Activated naive CD8-positive, alpha-beta T cell treated with anti-CD3 and anti-CD28 coated beads, Interleukin-2, amount 50 U/mL, for 16 hours (primary cell): ENCODE measurements at places on chromosomes 13 and 19.

- DNase-seq: no peak
Observed at GRCh38 chr13:113581871-113582270, 2.7 kb upstream of the TFDP1 start.

DNA sequence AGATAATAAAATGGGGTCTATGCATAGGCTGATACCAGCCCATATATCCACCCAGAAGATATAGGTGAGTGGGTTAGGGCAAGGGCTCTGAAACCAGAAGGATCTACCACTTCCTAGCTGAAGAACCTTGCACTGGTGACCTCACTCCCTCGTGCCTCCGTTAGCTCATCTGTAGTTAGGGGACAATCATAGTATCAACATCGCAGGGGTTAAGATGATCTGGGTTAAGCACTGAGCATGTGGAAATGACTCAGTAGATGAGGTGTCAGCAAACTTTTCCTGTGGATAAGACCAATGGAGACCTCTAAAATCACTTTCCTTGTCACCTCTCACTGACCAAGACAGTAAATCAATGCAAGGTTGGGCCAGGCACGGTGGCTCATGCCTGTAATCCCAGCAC lies 30.5 kb downstream of the TNFSF14 start:
- DNase-seq: no peak

DNA sequence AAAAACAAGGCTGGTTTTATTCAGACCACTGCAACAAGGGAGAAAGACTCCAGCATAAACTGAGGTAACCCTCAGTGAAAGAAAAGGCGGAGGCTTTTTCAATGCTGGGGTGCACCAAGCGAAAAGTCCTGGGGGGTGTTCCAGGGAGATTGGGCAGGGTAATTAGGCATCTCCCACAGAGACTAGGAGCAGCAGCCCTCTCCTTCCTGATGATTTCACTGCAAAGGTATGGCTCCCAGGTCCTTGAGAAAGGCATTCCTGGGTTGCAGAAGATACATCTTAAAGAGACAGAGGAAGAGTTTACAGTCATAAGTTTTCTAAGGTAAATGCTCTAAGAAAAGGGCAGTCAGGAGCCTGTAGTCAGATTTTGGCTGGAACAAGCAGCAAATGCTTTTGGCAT lies 412.0 kb downstream of the FOXO1 start:
- DNase-seq: no peak

DNA sequence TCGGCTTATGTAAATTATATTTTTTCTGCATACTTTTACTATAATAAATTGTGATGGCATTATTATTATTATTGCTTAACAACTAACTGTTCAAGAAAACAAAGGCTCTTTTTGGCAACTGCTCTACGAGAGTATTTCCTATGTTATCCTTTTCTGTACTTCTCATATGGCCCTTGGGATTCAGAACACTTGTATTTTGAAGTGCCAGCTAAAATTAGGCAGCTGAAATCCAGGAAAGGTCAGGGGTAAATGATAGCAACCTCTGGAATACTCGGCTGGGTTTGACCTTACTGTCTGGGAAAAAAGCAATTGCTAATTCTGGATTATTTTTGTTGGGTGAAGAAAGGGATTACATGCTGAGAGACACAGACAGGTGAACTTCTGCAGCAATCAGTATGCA lies 23.9 kb downstream of the EDNRB start:
- DNase-seq: no peak

DNA sequence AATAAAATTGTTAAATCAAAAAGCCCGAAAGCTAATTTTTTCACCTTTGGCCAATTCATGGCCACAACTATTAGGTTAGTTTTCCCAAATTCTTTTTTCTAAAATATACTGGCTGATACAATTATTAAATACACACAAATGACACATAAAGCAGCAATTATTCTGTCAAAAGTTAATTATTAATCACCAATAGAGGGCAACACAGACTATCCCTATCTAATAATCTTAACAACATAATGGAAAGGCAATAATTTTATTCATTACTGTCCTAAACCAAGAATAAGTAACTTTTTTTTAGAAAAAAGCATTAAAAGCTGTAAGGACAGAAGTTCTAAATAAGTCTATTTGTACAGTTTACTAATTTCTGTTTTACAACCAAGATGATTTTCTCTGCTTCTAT lies 51.7 kb downstream of the KATNAL1 start:
- no peak for DNase-seq

- DNase-seq: no peak
Observed at GRCh38 chr13:97319113-97319720, 97.1 kb downstream of the MBNL2 start.

DNA sequence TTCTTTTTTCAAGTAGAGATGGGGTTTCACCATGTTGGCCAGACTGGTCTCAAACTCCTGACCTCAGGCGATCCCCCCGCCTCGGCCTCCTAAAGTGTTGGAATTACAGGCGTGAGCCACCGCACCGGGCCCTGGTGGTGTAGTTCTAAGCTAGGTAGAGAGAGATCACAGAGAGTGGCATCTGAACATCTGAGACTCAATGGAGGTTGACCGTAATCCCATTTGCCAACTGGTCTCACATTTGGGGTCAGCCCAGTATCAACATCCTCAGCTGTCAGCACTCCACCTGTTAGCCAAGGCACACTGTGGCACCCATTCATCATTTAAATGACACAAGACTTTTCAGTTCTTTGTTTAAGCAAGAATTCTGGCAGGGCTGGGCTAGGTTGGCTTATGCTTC lies 8.1 kb downstream of the SELENOW start:
- no peak for DNase-seq

DNA sequence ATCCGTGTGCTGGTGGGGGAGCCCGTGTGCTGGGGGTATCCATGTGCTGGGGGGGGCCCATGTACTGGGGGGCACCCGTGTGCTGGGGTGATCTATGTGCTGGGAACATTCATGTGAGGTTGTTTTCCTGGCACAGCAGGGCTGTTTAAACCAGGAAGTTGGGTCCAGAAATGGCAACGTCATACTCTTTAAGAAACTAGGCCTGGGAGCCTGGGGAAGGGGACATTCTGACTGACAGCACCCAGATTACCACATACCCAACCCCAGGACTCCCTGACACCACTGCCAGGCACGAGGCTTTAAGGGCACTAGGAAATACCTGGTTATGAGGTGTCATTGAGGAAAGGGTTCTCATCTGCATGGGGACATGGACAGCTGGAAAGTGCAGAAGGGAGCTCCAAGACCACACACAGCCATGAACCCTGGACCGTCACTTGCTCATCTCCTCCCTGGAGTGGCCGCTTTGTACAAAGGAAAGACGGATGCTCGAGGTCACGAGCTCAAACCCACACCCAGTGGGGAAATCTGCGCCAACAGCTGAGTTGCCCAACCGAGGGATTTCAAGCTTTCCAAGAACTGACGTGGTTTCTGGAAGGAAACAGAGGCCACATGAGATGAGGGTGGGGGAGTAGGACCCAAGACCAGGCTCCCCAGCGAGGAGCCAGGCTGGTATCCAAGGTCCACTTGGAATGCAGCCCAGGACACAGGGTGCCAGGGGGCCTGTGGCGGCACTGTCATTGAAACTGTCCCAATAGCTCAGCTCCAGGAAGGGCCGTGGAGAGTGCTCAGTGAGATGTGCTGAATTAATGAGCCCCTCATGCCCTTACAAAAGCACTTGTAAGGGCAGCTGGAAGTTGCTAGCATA lies 40.9 kb downstream of the RAB20 start:
- DNase-seq: no peak

GRCh38 chr19:53076984-53077383 lies 26.2 kb downstream of the ZNF160 start:
- no peak for DNase-seq

- no peak for DNase-seq
Observed at GRCh38 chr13:39461685-39462266, 141.2 kb downstream of the LHFPL6 start.
